ENCODE measurements at places on chromosomes 2 and 18.

GRCh38 chr2:234558642-234559041 is 61.8 kb upstream of the ARL4C start:
- no peak for DNase-seq

DNA sequence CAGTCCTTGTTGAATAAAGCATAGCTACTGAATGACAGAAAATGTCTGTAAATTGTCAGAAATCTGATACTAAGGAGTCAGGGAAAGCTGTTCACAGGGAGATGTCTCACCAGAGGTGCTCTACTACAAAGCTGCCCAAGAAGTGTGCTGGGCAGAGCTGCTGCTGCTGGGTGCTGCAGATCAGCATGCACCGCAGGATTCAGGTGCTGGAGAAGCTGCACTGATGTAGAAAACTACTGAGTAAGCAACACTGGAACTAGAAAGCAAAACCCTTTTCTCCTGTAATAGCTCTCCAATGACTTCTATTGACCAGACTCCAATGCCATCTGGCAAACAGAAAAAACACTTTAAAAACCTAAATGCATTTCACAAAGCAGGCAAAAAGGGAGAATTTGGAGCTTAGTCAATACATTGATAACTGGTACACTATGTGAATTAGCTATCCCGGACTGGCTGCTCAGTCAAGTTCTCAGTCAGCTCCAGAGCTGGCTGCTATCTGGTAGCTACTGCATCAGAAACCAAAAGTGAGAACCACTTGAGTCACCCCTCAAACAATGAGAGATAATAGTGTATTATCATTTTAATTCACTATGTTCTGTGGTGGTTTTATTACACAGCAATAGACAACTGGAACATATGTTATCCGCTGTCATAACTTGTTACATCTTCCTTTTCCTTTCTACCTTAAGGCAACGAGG is 493.1 kb downstream of the CPS1 start:
- no peak for DNase-seq

- DNase-seq, result no peak
Observed at GRCh38 chr2:158713523-158714138, 81.5 kb upstream of the DAPL1 start.

DNA sequence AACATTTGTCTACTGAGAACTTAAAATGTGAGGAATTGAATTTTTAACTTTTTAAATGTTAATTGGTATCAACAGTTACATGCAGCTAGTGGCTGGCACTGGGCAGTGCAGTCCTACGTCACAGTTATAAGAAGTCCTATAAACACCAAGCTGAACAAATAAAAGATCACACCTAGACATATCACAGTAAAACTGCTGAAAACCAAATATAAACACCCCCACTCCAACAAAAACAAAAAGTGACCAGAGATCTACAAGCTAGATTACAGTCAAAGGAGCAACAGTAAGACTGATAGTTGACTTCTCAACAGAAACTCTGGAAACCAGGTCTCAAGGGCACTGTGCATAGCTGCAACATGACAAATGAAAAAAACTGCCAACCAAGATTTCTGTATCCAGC is 19.4 kb downstream of the TLK1 start:
- no peak for DNase-seq

DNA sequence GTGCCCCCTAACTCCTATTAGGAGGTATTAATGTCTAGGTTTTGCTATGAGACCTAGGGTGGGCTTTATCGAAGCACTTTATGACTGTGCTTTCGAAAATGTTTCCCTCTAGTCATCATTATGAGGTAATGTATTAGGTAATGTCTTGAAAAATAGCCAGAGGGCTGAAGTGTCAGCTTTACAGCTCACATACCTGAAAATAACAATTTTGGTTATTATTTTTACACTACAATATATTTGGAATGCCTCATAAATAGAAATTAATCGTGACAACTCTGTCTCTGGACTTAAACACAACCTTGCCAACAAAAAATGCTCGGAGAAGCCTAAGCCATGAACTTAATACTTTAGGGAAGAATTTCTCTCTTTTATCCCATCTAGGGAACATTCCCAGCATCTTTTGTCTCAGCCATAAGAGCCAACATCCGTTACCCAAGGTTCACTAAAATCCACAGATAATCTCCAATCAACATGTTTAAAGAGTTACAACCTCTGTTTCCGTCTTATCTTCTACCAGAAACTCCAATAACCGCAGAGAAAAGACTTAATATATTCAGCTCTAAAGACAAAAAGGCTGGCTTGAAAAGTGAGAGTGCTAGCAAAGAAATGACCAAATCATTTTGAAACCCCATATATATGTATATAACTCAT is 130.9 kb upstream of the RND3 start:
- no peak for DNase-seq
